NCI-H2171 (cell line): ENCODE measurements at places on chromosomes 6 and 20.

- DNase-seq = no peak
Observed at GRCh38 chr6:72724545-72724944, 102.7 kb downstream of the KCNQ5 start.

- DNase-seq = no peak
Observed at GRCh38 chr6:107712237-107712664, 111.9 kb downstream of the SCML4 start.

- DNase-seq = no peak
Observed at GRCh38 chr6:126897758-126898157, 220.7 kb upstream of the RSPO3 start.

DNA sequence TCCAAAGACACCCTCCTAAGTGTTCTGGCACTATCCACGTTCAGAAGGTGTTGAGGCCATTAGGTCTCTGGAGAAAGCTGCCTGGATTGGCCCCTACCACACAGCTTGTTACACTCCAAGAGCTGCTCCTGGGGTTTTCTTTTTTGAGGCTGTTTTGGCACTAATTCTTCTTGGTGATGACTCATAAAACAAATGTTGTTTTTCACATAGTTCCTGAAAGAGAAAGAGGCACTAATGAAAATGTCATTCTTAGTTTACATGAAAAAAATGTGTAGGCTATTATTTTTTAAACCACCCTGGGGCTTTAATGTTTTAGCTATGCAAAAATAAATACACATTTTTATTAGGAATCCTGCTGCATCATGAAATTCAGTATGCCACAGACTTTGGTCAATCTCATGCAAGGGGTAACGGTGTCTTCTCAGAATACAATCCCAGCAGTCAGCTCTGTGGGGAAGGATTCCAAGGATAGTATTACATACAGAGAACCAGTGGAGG, 38.1 kb downstream of the TBPL1 start:
- no peak for DNase-seq

GRCh38 chr6:12545619-12546409, 170.8 kb upstream of the PHACTR1 start:
- no peak for DNase-seq

GRCh38 chr20:36043441-36043840, 75.1 kb downstream of the CNBD2 start:
- DNase-seq = no peak

DNA sequence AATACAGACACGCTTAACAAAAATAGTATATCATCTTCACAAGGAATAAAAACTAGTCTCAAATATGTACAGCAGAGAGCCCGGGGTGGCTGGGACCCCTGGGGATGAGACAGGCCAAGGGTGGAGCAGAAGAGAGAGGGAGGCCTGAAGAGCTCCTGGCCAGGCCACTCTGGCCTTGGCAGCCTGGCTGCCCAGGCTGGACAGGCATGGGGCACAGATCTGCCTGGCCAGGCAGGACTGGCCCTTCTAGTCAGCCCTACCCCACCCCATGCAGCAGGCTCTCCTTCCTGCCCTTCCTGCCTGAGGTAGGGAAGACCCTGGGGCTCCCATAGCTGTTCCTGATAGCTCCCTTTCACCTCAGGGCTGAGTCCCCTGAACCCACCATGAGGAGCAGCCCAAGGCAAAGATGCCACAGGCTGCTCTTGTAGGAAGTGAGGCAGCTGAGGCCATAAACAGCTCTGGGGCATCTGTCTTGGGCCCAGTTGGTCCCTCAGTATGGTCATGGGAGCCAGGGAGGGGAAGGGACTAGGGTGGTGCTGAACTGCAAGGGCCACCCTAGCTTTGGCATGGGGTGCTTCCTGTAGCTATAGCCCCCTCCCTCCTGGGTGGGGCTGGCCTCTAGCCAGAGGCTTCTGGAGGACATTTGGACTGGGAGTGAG, 27.1 kb downstream of the COX4I2 start:
- DNase-seq = no peak

GRCh38 chr6:163474581-163474980, 60.1 kb downstream of the QKI start:
- DNase-seq = no peak

DNA sequence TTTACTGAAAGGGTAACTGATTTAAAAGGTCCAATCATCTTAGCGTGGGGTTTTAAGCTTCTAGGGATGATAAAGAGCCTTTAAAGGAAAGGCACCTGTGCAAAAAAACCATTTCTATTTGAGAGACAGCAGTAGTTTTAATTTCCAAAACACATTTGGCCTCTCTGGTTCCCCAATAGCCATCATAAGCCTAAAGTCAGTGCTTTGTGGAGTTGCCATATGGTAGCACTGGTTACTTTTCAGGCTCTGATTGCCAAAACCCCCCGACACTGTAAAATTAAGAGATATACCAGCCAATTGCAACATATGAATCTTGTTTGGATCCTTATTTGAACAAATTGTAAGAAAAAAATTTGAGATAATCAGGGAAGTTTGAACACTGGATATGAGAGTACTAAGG, 44.6 kb downstream of the TP53INP2 start:
- no peak for DNase-seq

- DNase-seq = no peak
Observed at GRCh38 chr6:161048641-161049040, 57.1 kb downstream of the MAP3K4 start.

- DNase-seq = no peak
Observed at GRCh38 chr20:1854246-1854645, 41.0 kb upstream of the SIRPA start.

- no peak for DNase-seq
Observed at GRCh38 chr20:53926428-53927028, 143.9 kb downstream of the BCAS1 start.

DNA sequence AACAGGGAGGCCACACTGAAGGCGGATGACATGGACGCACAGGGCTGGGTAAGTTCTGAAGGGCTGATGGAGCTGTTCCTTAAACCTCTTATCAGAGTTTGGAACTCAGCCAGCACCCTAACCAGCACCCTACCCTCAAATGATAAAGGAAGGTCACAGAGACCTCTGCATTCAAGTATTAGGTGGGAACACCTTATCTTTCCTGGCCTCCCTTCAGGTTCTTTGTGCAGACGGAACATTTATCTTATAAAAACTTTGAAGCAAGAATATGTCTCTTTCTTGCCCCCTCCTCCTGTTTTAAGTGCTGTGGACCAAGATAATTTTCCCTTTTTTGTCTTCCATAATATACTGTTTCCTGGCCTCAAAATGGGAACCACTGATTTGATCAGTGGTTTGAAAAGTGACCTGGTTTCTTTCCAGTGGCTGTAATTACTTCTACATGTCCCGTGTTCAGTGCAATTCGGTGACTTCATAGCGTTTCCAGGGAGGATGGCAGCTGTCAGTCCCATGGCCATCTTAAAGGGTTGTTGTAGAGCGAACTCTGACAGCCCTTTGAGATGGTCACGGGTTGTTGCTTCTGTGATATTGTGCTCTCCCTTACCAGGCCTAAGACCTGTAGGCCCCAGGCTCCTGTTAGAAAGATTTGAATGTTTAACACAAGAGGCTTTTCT, 213.2 kb upstream of the MYLIP start:
- no peak for DNase-seq

GRCh38 chr6:34242252-34243130, 5.8 kb downstream of the HMGA1 start:
- DNase-seq = no peak

DNA sequence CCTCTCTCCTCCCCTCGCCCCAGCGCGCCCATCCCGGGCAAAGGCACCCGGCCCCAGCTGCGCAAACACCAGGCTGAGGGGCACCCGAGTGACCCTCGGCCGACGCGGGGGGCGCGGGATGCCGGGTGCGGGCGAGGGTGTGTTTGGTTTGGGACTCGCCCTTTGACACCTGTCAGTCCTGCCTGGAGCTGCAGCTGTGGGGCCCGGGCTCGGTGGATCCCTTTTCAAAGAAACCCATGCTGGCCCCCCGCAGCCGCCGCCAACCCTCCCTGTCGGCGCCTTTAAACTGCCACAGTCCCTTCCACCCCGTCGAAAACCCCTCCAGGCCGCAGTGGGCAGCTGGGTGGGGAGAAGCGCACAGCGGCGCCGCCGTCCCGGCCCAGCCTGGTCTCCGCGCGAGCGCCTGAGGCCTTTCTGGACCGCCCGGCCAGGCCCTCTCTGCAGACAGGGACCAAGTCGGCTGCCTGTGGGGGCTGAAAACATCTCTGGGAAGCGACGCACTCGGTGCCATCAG, 5.5 kb downstream of the FOXQ1 start:
- DNase-seq = no peak

- no peak for DNase-seq
Observed at GRCh38 chr6:158330016-158330415, 17.8 kb downstream of the TULP4 start.

DNA sequence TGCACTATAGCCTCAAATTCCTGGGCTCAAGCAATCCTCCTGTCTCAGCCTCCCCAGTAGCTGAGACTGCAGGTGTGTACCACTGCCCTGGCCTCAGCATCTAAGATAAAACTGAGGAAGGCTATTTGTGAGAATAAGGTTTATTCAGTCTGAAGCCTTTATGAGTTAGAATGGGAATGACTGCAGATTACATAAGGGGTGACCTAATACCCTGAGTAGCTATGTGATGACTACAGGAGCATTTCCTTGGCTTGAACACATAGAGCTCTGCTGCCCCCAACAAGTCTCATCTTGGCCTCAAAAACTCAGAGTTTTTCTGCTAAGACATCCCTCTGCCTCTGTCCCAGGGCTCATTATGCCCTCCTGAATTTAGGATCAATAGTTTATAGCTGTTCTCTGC, 7.6 kb downstream of the GSS start:
- DNase-seq = no peak

DNA sequence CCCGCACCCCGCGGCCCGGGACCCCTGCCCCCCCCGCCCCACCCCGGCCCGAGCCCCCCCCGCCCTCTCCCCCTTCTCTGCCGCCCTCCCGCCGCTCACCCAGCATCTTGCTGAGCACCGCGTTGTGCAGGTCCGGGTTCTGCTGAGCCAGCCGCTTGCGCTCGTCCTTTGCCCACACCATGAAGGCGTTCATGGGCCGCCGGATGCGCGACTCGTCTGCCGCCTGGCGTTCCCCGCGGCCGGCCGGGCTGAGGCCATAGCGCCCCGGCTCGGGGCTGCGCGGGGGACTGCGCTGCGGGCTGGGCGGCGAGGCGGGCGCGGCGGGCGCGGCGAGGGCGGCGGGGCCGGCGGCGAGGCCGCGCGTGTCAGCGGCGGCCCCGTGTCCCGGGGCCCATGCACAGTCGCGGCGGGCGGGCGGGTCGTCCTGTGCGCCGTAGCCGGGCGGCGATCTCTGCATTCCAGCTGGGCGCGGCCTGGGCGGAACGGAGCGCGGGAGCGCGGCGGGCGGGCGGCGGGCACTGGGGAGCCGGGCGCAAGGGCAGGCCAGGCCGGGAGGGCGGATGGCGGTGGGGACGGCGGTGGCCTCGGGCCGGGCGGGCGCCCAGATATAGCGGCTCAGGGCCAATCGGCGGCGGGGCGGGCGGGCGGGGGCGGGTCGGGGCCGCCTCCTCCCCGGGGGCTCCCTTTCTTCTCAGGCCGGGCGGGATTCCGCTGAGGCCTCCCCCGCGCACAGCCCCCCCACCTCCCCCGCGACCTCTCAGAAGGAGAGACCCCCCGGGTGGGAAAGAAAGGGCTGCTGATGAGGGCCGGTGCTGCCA, at the start of gene SOX18:
Gene SOX18, minus strand, starts transcription at position 580 of the 818 bp plus-strand sequence. Its CDS starts 123 bp downstream, at position 457.
- DNase-seq = no peak

- no peak for DNase-seq
Observed at GRCh38 chr6:134363323-134364039, 45.6 kb upstream of the SGK1 start.

- no peak for DNase-seq
Observed at GRCh38 chr6:22001396-22002027, 295.3 kb downstream of the PRL start.
